ENCODE measurements at places on chromosomes 3 and 15.

GRCh38 chr3:130737622-130738021, 9.0 kb downstream of the PIK3R4 start:
- DNase-seq, result no peak

GRCh38 chr3:33317963-33318709, 40.9 kb downstream of the FBXL2 start:
- no peak for DNase-seq

GRCh38 chr3:25782636-25782937, 656 bp downstream of the NGLY1 start:
- DNase-seq, result no peak

GRCh38 chr3:126395846-126396513, 1.3 kb downstream of the CFAP100 start:
- no peak for DNase-seq

GRCh38 chr3:151460774-151461450, at the start of gene IGSF10:
IGSF10 (minus strand) TSS chr3:151461061; CDS start chr3:151458709, 2,352 bp downstream.
- no peak for DNase-seq

- DNase-seq, result no peak
Measured at GRCh38 chr3:177069514-177070329, 127.6 kb downstream of the TBL1XR1 start.

- DNase-seq, result no peak
Measured at GRCh38 chr3:112604536-112604935, 36.4 kb downstream of the CCDC80 start.

GRCh38 chr3:127732303-127732702, 59.6 kb downstream of the ABTB1 start:
- DNase-seq, result no peak

DNA sequence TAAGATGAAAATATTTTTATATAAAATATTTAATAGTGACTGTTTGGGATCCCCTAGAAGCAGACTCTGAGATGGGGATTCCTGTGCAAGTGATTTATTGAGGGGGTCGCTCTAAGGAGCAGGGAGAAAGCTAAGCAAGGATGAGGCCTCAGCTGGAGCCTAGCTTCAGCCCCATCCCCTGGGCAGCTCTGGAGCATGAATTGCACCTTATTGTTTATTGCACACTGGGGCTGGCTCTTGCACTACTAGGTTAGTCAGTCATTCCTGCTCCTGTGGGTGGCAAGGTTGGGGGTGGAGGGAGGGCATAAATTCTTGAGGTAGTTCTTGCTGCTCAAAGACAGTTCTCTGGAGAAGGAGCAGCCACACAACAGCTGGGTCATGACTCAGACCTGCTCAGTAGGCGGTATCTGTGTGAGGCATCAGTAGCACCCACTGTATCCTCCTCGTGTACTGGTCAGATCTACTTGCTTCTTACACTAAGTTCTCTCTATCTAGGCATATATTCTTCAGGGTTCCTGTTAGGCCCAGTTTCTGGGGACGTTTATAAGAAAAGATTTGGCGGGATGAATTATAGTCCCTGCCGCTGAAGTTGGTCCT, 27.2 kb upstream of the TNFSF10 start:
- peak; percentile 53 for DNase-seq

DNA sequence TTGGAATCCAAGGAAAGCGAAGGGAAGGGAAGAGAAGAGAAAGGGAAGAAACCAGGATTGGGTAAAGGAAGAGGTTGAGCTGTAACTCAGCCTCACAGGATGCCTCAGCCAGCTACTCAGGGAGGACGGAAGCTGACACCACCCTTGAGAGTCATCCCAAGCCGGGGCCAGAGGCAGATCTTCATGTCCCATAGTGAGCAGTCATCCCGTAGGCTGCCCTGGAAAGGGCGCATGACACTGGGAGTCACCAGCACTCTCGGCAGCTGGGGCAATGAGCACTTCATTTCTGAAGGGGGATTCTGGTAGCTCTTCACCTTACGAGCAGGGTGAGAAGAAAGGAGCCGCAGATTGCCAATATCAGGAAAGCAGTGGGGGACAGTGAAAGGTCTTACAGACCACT, 60.1 kb upstream of the PCSK6 start:
- DNase-seq, result no peak

- no peak for DNase-seq
Measured at GRCh38 chr15:56957812-56958406, 39.5 kb downstream of the TCF12 start.

DNA sequence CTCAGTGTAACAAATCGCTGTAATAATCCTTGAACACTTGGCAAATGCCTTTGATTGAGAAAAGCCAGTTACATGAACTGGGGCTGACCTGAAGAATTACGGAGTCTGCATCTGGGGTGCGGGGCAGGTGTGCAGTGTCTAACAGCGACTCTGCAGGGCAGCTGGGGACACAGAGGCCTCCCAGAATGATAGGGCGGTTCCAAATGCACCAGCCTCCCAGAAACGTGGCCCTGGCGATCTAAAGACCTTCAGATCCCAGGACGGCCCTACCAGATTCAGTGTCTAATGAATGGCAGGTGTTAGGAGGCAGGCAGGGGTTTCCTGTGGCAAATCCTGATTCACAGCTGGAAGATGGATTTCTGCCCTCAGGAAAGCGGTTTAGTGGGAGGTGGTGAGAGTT, 100.5 kb upstream of the RGMA start:
- no peak for DNase-seq

DNA sequence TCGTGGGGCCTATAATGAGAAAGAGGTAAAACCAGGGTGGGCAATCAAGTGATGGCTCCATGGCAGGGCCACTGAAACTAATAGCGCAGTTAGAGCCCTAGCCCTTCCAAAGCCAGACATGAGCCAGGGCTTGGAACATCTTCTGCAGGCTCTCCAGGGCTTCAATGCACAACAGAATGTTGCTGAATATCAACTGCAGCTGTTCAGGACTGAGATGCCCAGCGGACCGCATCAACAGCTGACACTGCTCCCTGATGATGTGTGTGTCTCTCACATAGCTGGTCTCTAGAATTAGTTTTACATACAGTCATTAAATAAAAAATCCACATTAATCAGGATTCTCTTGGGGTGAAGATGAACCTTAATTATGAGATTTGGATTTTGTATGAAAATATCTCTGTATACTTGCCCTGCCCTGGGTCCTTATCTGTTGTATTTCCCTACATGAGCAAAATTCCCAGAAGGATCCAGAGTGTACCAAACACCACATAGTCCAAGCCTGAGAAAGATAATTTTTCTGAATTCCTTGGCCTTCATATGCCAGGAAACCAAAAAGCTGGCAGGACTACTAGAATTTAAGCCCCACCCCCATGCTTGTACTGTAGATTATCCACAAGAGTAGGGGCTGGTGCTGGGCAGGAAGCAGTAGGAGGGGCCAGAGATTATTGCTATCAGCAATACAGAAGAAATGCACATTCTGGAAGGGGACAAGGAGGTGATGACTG, 7.7 kb upstream of the GOLGB1 start:
- DNase-seq, result no peak

DNA sequence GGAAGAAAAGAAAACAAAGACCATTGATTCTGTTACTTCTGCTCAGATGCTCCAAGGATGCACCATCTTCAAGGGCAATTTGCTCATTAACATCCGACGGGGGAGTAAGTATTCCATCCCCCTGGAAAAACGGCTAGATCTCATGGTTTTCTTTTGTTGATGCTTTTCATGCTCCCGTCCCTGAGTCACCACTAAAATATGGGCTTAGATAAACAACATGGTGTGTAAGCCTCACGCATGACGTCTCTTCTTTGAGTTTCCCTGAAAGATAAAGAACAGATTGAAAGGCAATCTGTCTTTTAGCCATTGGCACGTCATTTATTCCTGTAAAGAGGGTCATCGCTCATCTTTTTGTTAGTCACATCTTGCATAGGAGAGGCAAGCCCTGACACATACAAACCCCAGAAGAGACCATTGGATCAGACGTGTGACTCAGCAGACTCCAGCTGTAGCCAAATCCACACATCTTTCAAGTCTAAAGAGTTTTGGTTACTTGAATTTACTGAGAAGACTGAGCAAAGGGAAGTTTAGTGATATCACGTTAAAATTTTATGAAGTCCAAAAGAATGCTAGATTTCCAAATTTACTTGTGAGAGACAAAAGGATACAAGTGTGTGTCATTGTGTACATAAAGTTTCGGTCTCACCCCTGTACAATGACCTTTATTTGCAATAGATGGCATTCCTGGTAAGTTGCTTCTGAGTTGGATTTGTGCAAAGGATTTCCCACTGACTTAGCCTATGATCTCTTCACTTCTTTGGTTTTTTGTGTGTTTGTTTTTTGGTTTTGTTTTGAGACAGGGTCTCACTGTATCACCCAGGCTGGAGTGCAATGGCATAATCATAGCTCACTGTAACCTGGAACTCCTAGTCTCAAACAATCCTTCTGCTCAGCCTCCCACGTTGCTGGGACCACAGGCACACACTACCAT, 110.5 kb downstream of the PGPEP1L start:
- no peak for DNase-seq

DNA sequence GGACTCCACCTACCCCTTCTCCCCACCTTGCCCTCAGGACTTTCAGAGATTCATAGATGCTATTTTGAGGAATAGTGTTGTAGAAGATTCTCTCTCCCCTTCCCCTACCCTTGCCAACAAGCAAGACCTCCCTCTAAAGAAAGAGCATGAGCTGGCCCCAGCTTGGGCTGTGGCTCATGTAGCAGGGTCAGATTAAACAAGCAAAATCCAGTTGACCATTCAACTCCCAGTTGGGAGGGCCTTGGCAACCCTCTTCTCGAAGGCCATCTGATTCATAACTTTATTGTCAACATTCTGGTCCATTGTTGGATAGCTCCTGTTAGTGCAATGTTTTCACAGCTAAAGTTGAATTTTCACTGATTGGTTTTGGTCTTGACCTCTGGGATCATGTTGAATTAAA, 41.1 kb downstream of the TNFAIP8L3 start:
- DNase-seq, result no peak

DNA sequence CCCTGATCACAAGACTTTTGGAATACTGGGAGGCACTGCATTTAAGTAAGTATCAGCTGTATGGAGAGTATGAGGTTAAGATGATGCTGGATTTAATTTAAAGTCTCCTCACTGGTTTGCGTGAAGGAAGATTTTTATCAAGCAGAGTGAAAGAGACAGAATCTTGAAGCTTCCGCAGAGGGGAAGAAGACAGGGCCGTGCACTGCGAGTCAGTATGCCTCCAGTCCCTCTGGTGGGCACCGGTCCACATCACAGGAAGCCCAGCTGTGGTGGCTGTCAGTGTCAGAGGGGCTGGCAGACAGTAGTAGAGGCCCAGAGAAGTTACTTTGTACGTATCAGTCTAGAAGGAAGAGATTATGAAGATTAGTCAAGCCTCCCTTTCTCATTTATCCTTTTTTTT, 379.0 kb upstream of the TPRG1 start:
- no peak for DNase-seq

DNA sequence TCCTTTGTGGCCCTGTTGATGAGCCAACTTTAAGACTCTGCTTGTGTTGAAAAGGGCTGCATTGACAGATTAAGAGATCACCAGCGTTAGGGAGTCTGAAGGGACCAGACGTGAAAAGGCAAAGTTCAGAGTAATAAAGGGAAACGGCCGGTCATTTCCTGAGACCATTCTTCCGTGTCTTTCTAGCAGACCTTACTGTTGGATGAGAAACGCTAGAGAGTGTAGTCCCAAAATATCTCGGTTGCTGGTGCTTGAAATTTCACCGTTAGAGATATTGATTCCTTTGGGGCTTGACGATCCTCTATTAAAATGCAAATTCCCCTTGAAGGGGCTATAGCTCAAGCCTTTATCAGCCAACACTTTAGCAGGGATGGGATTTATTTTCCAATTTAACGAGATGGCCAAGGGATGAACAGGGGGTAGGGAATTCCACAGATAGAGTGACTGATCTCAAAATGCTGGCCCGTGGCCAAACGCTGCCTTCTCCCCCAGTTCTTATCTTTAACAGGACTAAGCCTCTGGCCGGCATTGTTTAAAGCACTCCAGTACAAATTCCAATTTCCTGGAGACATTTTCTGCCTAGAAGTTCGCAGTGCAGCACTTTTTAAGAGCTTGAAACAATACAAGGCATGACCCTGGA, 250.4 kb downstream of the TJP1 start:
- no peak for DNase-seq

GRCh38 chr3:101687142-101687931, 819 bp upstream of the RPL24 start:
- DNase-seq, result no peak

DNA sequence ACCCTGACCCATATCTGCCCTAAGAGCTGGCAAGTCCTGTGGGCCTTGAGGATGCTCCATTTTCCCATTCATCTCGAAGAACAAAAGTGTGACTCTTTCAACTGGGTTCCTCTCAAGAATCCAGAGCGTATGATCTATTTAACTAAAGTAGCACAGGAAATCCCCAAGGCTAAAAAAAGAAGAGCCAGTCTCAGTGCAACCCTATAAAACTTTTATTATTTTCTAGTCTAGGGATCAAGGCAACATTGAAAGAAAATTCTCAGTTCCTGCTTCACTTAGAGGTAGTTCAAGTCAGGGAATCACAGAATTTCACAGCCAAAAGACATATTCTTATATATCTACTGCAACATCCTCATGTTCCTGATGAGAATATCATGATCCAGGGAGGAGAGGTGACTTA, 51.6 kb upstream of the GRM7 start:
- no peak for DNase-seq

- no peak for DNase-seq
Measured at GRCh38 chr3:46922426-46922825, 44.9 kb downstream of the PTH1R start.

DNA sequence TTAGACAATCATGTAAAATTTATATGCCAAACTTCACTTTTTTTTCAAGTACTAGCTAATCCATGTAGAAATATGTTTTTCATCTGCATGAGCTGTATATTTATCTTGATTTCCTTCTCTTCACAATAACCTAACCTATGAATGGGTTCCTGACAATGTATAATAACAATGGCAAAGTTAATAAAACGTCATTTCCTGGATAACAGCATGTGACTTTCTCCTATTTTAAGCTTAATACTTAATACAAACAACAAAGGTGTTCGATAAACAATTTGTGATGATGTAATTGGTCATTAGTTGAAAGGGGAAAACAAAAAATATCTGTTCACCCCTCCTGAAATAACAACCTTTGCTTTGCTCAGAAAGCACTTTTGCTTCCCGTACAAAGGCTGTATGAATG, 20.4 kb downstream of the CD200 start:
- no peak for DNase-seq

All from activated gamma-delta T cell treated with anti-CD3 and anti-CD28 coated beads, Interleukin-2, amount 50 U/mL, for 16 hours (primary cell).